ENCODE measurements at places on chromosomes 12 and 14. TPM values are rescaled to one million over a fixed set of nuclear protein-coding genes. Genes with fewer than 3 reads are reported as not detected.

VRTN gene
- not detected for total RNA-seq

SERPINA9 gene
- not detected for total RNA-seq

DNA sequence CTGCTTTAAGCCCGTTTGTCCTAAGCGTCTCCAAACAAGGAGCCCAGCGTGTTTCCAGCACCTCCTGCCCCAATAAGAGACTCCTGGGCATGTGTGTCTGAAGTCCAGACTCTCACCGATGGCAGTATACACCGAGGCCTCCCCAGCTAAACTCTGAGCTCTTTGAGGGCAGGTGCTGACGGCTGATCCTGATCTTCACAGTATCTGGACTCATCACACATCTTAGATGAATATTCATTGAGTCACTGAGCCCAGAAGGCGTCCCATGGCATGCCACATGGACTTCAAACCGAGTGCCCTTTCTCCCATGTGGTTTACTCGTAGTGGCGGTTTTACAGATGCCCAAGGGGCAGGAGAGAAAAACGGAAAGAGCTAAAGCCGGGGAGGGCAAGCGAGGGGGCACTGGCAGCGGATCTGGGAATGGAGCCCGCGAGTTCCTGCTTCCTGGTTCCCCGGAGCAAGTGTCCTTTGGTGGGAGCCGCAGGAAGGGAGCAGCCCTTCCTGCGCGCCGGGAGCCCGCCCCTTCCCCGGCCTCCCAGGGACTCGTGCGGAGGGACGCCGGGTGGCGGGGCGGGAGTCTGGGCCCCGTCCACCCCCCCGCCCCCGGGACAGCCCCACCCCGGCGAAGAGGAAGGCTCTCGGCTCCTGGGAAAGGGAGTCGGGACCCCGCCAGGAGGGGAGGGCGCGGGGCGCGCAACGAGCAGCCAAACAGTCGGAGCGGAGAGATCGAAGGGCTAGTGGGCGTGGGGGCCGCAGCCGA lies 585 bp upstream of the TEAD4 start:
- no peak overlapping the region for H3K27ac ChIP-seq
- peaks cover 7% of the 10 kb centered on the region for H3K4me1 ChIP-seq
- H3K36me3 ChIP-seq: peaks cover 10% of the 10 kb centered on the region
- H3K27me3 ChIP-seq: peaks cover 58% of the 10 kb centered on the region
- DNase-seq: no peak
- H3K4me3 ChIP-seq: peak overlapping the region; percentile 79

TAS2R9 gene
- 0.27 TPM for total RNA-seq

Data from T-helper 17 cell (primary cell).